ENCODE measurements at places on chromosomes 11 and 22.

- no peak for DNase-seq
Observed at GRCh38 chr11:96017856-96018255, 93.9 kb upstream of the MTMR2 start.

DNA sequence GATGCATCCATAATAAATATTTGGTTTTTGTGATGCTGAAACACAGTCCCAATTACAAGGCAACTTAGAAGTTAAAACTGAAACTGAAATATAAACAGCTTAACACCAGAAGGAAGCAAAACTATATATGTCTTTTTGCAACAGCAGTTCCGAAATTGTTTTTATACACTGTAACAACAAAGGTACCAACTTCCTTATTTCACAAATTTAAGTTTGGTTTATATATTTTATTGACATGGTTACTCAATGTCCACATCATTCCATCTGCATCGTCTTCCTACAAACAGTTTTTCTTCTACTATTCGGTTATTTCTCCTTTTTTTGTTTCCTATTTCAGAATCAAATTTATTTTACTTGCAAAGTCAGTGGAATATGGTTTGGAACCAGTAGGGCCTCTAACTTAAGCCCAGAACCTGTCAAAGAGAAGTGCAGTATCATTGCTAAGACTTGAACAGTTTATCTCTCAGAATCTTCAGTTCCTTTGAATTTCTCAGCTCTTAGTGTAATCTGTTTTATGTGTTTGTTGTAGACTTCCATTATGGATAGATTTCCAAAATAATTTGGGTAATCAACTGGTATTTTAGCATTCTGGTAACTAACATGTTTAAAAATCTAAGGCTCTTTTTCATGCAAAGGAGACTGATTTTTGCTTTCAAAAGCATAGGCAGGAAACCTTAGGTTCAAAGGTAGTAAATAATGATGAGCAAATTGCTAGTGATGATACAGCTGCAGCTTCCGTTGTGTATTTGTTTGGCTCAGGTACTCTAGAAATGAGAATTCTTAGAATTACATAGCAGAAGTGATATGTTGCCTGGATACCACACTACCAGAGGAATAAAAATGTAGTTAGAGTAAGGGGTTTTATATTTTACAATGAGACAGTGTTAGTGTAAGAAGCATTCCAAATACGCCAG lies 8.2 kb upstream of the HSPA8 start:
- DNase-seq, result no peak

- DNase-seq, result no peak
Observed at GRCh38 chr11:112457532-112457931, 196.9 kb upstream of the PLET1 start.

GRCh38 chr22:39593066-39593930 lies 22.7 kb downstream of the CACNA1I start:
- no peak for DNase-seq

- DNase-seq, result no peak
Observed at GRCh38 chr11:10747733-10748132, 3.3 kb upstream of the CTR9 start.

GRCh38 chr11:100545556-100545955 lies 141.5 kb upstream of the ARHGAP42 start:
- DNase-seq, result no peak

- peak; percentile 38 for DNase-seq
Observed at GRCh38 chr11:120324932-120325810, at the start of gene TLCD5. TLCD5 (plus strand) TSS chr11:120325299; CDS start chr11:120327442, 2,143 bp downstream.

DNA sequence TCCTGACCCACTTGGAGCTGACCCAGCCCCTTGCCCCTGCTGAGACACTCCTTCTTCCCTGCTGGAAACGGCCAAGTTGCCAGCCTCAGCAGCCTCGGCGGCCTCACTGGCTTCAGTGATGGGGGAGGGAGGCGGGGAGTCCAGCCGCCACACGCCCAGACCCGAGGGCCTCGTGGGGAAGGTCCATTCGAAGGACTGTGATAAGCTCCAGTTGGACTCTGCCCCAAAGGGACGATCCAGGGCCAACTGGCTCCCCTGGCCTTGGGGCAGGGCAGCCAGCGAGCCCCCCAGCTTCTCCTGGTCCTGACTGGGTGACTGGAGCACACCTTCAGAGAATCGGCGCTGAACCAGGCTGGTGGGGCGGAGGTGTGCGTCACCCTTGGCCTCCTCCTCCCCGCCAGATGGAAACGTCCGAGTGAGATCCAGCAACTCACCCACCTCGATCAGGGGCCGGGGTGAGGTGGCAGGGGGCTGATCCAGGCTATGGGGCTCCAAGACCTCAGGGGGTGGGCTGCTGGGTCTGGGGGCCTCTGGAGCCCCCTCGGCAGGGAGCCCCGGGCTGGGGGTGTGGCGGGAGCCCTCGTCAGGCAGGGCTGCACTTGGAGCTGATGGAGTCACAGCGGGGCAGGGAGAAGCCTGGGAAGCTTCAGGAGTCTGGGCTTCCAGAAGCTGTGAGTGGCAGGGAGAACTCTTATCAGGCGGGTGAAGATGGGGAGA lies 11.5 kb downstream of the TNKS1BP1 start:
- no peak for DNase-seq

GRCh38 chr11:74371269-74372052 lies 26.8 kb downstream of the PGM2L1 start:
- no peak for DNase-seq

DNA sequence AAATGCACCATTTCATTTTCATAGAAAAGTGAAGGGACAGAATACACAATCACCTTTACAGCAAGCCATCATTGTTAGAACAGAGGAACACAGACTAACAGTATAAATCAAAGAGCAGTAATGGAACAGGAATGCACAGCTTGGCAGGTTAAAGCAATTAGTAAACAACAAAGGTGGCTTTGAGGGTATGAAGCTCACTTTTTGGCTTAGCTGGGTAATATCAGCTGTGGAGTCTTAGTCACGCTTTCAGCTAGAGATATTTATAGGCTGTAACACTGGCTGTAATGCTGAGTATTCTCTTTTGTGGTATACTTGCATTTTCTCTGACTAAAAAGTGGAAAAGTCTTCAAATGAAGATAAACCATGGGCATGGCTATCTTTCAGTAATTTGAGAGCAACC lies 1780.5 kb downstream of the LRRC4C start:
- DNase-seq, result no peak

DNA sequence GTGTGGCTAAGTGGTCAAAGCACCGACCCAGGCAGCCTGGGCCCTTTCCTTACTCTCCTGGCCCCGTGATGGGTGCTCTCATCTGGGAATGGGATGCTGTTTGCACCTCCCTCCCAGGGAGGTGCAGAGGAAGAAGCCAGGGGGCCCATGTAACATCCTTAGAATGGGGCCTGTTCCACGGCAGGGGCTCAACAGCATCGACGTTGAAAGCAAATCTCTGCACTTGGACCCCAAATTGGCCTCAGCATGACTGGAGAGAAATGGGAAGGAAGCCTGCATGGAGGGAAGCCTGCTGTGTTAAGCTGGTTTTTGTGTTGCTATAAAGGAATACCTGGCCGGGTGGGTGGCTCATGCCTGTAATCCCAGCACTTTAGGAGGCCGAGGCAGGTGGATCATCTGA lies 1288.4 kb downstream of the TBC1D22A start:
- DNase-seq, result no peak

Measured in stimulated activated CD4-positive, alpha-beta T cell treated with anti-CD3 and anti-CD28 coated beads, Interleukin-12 subunit alpha, Interleukin-12 subunit beta, amount 100 ng/mL, for 4 hours (primary cell).